Activated naive CD4-positive, alpha-beta T cell treated with anti-CD3 and anti-CD28 coated beads, Interleukin-2, amount 10 ng/mL, durations not matched to agents 5 hours and 36 hours (primary cell): ENCODE measurements at places on chromosomes 5 and 9. TPM values are rescaled to one million over a fixed set of nuclear protein-coding genes. Genes with fewer than 3 reads are reported as not detected.

MRPL22 gene
- total RNA-seq, result 42.0 TPM

AQP3 gene
- 265 TPM for total RNA-seq

HEMGN gene
- 2.0 TPM for total RNA-seq

LPAR1 gene
- total RNA-seq, result not detected

COL23A1 gene
- total RNA-seq, result 0.19 TPM

AJM1 gene
- total RNA-seq, result 5.9 TPM

ADAMTS16 gene
- total RNA-seq, result not detected

GABRP gene
- not detected for total RNA-seq

ZDHHC12 gene
- total RNA-seq, result 60.3 TPM

FOXD4L3 gene
- not detected for total RNA-seq

DIPK1B gene
- total RNA-seq, result 0.10 TPM

PCBD2 gene
- 13.7 TPM for total RNA-seq

SLC6A18 gene
- total RNA-seq, result not detected

CCIN gene
- 0.23 TPM for total RNA-seq

F2RL2 gene
- total RNA-seq, result not detected

TMOD1 gene
- 0.48 TPM for total RNA-seq

TMEFF1 gene
- total RNA-seq, result 0.23 TPM

C9orf50 gene
- total RNA-seq, result not detected
